Stimulated activated CD4-positive, alpha-beta T cell treated with anti-CD3 and anti-CD28 coated beads, Interleukin-4, amount 100 ng/mL, for 1 hour (primary cell): ENCODE measurements at places on chromosomes 1 and 21.

DNA sequence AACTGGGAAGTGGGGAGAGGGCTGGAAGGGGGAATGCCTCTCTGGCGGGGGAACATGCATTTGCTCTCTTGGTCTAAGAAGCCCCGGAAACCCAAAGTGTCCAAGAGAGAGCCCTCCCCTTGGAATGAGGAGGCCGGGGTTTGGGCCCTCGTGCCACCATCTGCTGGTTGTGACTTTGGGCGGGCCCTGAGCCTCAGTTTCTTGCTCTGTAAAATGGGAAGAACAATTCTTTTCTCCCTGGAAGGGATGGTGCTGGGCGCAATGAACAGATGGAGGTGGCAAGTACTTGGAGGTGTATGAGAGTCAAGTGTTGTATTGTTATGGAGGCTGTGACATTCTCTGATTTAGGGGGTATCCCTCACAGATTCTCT is 69.9 kb upstream of the TARDBP start:
- DNase-seq, result no peak

GRCh38 chr1:3264456-3264855 is 190.0 kb upstream of the ARHGEF16 start:
- no peak for DNase-seq

- no peak for DNase-seq
These were observed 40.4 kb downstream of the USP48 start for GRCh38 chr1:21742578-21742977.

DNA sequence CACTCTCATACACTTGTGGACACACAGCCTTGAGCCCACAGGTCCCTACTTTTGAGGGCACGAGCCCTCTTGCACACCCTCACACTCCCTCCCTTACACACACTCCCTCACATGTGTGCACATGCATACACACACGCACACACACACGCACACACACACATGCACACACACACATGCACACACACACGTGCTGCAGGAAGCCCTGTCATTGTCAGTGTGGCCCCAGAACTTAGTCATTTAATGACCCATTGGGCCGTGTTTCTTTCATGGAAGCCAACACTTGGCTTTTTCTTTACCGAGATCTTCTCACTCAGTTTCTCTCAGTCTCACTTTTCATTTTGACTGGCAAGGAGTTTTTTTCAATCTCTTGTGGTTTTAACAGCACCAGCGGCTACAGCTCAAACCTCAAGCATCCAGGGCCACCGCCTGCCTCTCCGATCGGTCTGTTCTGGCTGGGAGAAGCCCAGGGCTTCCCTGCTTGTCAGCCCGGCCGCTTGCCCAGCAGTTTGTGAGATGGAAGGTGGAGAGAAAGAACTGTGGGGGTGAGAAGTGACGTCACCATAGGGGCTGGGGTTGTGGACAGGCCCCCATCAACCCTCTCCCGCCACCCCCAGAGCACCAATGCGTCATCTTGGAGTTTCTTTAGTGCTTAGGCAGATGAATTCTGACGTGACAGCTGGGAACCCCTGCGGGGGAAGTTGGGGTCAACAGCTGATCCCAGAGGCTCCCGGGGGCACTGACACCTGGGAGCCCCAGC is 15.8 kb upstream of the TNFRSF8 start:
- peak; percentile 61 for DNase-seq

- DNase-seq, result no peak
These were observed 481.2 kb downstream of the MATN1 start for GRCh38 chr1:30242168-30242567.

DNA sequence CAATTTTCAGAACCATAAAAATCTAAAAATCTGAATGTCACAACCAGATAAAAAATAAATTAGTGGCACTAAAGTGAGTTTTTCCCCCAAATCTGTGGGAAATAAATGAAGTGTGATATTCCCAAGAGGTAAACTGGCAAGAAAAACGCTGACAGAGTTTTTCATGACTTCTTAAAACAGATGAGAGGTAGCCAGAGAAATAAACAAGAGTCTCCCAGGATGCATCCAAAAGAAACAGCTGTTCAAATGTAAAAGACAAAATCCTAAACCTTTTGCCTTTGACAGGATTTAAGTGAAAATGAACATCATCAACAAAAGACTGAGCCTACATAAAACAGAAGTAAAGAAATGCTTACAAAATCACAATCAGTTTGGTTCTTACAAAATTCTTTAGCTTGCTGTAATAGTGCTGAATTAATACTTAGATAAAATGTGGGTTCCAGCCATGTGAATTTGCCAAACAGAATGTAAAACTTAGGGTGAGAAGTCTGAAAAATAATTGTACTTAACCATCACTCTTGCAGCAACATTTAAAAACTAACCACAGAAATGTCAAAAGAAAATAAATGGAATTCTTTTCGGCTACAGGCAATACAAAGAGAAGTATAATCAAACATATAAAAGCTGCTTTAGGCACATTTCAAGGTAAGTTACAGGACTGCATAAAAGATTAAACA is 133.6 kb downstream of the EIF4G3 start:
- no peak for DNase-seq

- no peak for DNase-seq
These were observed 29.7 kb downstream of the MYSM1 start for GRCh38 chr1:58670181-58670580.

DNA sequence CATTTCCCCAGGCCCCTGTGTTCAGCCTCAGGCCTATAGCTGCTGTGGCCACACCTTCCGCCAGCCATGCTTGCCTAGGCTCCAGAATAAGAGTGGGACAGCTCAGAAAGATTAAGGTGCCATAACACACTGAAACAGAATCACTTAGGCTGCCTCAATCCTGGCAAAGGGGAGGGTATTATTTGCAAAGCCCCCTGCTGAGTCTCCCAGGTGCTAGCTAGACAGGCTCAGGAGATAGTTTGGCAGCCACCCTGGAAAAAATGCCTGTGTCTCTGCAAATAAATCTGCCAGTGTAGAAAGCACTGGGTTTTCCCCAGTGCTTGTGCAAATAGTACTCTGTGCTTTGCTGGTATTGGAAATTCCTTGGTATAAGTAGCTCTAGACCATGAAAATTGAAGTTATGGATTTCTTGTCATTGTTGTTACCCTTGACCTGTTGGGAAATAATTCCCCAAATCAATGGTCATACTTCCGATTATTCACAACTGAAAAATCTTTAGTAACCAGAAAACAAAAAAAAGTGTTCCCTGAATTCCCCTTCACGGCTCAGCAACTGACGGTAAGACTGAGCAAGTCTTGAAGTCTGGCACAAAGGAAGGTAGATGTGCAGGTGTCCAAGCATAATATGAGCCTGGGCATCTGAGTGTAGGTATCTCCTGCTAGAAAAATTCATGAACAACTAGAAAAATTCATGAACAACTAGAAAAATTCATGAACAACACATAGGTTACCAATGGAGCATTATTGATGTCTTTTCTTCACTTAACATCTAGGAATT is 56.9 kb downstream of the PROX1 start:
- DNase-seq, result no peak

GRCh38 chr1:30447080-30447479 is 276.3 kb downstream of the MATN1 start:
- DNase-seq, result no peak

DNA sequence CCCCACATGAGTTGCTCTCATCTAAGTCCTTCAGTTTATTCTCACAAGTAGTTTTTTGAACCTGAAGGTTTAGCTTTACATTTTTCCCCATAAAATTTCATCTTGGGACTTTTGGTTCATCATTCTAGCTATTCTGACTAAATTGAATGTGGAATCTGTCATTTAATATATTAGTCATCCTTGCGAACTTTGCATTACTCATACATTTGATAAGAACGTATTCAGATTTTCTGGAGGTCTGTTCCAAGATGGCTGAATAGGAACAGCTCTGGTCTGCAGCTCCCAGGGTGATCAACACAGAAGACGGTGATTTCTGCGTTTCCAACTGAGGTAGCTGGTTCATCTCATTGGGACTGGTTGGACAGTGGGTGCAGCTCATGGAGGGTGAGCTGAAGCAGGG is 59.8 kb upstream of the CSF1 start:
- DNase-seq, result no peak

DNA sequence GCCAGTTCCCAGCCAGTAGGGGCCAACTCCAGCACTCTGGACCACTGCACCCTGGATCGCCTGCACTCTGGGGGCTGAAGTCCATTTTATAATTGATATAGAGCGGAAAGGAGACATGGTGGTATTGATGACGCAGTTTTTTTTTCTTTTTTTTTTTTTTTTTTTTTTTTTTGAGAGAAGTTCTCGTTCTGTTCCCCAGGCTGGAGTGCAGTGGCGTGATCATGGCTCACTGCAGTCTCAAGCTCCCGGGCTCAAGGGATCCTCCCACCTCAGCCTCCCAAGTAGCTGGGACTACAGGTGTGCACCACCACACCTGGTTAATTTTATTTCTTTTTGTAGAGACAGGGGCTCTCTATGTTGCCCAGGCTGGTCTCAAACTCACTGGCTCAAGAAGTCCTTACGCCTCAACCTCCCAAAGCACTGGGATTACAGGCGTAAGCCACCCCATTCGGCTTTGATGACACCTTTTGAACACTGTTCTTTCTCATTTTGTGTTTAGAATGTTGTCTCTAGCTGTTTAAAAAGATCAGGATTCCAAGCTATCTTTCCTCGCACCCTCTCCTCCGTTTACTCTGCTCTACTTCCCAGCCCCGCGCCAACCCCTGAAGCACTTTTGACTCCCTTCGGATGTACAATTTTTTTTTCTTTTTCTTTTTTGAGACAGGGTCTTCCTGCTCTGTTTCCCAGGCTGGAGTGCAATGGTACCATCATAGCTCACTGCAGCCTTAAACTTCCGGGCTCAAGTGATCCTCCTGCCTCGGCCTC is 960 bp downstream of the MX2 start:
- DNase-seq, result no peak

DNA sequence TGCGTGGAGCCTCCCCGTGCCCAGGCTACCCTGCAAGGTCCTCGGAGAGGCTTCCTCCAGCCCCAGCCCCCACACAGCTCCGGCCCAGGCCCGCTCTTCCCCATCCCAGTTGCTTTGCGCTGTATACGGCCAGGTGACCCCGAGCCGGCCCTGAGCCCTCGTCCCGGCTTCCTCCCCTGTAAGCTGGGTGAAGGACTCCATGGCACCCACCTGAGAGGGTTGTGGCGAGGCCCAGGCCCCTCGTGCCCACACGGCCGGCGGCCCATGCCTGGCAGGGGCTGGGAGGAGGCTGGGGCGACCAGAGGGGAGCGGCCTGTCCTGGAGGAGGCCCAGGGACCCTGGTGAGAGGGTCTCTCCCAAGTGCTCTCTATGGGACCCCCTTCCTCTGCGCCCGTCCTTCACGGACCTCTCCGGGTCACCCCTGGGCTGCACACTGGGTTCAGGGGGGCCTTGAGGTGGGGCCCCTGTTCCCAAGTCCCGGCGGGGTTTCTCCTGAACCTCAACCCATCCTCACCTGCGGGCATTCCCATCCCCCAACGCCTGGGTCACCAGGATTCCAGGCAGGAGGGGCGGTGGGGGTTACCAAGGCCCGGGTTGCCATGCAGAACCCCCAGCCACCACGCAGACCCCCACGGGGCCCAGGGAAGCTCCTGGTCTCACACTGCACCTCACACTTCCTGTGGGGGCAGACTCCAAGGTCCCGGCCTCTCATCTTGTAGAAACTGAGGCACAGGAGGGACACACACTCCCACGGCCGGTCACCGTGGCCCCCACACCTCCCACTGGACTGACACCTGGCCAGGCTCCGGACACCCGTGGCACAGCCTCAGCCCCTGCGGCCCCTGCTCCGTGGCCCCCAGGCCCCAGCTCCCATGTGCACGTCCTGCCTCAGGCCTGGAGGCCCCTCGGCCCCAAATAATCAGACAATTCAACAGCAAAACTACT is 25.2 kb downstream of the COL6A1 start:
- DNase-seq, result no peak

GRCh38 chr1:67634396-67634935 is 50.5 kb upstream of the GADD45A start:
- no peak for DNase-seq

DNA sequence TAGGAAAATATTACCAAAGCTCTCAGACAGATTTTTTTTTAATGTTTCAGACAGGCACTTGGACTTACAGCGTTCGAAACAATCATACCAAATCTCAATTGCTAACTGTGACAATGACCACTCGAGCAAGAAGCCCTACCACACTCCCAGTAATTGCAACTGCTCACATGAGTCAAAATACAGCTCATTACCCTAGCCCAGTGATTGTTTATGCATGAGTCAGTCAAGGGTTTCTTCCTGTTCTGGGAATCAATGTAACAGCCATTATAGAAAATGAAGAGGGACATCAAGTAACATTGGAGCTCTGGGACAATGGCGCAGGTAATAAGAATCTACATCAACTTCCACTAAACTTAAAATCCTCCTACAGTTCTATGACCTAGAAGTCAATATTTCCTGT is 56.1 kb upstream of the SH3GLB1 start:
- no peak for DNase-seq

GRCh38 chr1:174890024-174890423 is 109.7 kb upstream of the CACYBP start:
- no peak for DNase-seq

DNA sequence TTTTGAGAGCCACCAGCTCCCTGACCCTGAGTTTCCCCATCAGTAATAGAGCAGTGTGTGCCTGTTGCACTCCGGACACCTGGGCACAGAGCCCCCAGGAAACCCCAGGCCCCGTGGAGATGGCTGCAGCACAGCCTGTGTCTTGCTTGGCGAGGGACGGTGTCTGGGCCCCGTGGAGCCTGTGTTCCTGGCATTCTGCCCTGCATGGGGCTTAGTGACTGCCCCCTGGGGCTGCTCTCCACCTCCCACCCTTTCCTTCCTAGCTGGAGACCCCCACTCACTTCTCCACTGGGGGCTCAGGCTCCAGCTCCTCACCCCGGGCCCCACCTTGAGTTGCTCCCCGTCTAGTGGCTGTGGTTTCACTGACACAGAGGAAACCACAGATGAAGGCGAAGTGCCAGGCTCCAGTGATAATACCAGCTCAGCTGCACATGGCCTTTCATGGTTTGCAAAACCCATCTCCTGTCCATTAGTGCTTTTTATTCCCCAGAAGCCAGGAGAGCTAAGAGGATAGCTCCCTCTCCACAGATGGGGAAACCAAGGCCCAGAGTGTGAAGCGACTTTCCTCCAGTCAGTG is 39.4 kb downstream of the DMRTB1 start:
- DNase-seq, result no peak

GRCh38 chr1:189834813-189835212 is 642.9 kb downstream of the BRINP3 start:
- no peak for DNase-seq

- peak; percentile 29 for DNase-seq
These were observed 414 bp downstream of the GPR153 start for GRCh38 chr1:6260433-6260934.

- DNase-seq, result no peak
These were observed 46.9 kb upstream of the ADARB1 start for GRCh38 chr21:45027241-45028196.

GRCh38 chr1:100708476-100709062 is 11.0 kb upstream of the VCAM1 start:
- DNase-seq, result no peak

GRCh38 chr1:91689641-91690481 is 189.2 kb downstream of the CDC7 start:
- DNase-seq, result no peak

- no peak for DNase-seq
These were observed 755 bp downstream of the FBXO42 start for GRCh38 chr1:16351456-16351993.
